Activated T-cell treated with anti-CD3 and anti-CD28 coated beads for 1 hour (primary cell): ENCODE measurements at places on chromosomes 6 and 20.
A peak's percentile ranks its signal among the peaks of the same experiment; 100 is the strongest.

DNA sequence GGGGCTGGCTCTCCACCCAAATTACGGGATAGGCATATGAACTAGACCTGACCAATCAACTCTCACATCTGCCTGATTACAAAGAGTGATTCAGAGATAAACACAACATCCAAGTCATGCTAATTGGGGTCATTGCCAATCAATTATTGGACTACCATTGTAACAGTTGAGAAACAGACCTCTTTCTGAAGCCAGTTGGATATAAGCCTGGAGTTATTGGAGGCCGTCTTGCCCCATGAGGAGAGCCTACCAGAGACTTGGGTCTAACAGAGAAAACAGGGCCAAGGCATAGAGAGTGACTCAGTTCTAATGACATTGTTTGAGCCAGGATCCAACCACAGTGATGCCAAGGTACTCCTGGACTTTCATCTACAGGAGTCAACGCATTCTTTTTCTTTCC, 39.4 kb upstream of the HIVEP2 start:
- DNase-seq = no peak

- DNase-seq = no peak
Observed at GRCh38 chr6:85388531-85388930, 61.4 kb upstream of the NT5E start.

- no peak for DNase-seq
Observed at GRCh38 chr6:88631830-88632229, 331.6 kb downstream of the RNGTT start.

GRCh38 chr20:1491860-1492642, 831 bp upstream of the SIRPB2 start:
- DNase-seq = no peak

- DNase-seq = no peak
Observed at GRCh38 chr6:49038294-49038822, 424.7 kb downstream of the MMUT start.

DNA sequence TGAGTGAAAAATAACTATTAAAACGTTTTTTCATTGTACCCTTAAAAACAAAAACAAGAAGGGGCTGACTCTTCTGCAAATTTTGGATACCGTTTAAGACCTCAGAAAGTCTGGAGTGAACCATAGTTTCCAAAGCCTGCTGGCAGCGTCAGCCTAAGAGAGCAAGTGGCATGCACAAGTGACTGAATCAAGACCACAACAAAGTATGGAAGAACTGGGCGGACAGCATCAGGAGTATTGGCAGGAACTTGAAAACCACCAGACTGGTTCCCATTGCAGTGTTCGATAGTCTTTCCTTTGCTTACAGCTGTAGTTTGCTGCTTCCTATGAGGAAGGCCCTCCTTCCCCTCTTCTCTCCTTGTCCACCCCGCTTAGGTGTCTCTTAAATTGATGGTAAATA, 33.7 kb upstream of the MYLIP start:
- DNase-seq = no peak

DNA sequence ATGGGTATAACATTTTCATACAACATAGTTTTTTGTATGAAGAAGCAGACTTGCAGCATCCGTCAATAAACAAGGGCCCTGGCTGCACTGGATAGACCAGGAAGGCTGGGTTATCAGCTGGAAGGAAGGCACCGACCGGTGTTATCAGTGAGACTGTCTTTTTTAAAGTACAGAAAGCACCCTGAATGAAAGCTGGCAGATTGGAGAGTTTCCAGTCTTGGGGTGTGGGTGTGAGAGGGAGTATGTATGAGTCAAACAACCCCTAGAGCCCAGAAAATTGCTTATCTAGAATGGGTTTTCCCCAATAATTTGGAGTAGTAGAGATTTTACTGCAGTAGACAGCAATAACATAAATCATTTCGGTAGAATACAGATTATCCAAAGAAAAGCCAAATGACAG, 42.4 kb downstream of the TXLNB start:
- DNase-seq = no peak

- no peak for DNase-seq
Observed at GRCh38 chr6:73145690-73146089, 79.6 kb downstream of the KHDC1L start.

DNA sequence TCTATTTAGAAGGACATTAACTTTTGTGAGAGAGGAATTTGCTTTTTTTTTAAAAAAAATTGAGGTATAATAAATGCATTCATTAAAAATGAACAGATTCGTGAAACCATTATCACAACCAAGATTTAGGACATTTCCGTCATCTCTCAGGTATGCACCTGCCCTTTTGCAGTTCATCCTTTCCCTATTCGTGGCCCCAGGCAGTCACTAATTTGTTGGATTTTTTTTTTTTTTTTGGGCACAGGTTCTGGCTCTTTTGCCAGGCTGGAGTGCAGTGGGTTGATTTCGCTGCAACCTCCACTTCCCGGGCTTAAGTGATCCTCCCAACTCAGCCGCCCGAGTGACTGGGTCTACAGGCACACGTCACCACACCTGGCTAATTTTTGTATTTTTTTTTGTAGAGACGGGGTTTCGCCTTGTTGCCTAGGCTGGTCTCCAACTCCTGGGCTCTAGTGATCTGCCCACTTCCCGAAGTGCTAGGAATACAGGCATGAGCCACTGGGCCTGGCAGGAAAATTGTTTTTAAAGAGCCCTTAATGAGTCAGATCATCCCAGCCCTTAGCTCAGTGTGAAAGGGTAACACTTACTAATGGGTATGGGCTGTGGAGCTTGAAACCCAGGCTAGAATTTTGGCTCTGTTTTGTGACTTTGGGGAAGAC, 9.2 kb downstream of the PHF3 start:
- no peak for DNase-seq

- DNase-seq = no peak
Observed at GRCh38 chr6:11324453-11325015, 92.1 kb upstream of the NEDD9 start.

- DNase-seq = no peak
Observed at GRCh38 chr6:111679126-111679858, 73.6 kb upstream of the TRAF3IP2 start.

DNA sequence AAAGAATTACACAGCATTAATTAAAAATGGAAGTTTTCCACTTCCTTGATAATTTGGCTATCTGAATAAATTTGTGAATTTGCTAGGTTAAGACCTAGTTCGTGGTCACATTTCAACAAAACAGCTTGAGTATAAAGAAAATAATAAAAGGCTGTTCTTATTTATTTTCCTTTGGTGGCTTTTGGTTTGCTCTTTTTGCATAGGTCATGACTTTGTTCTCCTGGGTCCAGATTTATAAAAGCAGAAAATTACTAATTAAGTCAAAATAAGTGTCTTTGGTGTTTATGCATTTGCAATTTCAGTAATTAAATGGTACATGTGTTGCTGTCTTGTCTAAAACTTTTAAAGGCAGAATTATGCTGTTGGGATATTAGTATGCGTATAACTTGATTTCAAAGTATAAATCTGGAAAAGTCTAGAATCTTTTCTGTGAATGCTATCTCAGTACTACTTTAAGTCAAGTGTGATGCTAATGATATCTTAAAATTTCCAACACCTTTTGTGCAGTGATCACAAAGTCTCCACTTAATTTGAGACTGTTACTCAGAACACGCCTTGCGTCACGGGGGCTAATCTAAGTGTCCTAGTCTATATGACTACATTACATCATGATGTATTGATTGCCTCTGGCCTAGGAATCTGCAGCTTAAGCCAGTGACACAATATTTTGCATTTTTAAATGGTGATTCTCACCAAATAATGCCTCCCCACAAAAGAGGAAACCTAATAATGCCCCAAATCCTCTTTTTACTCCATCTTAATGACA, 41.0 kb downstream of the GNAS start:
- no peak for DNase-seq

GRCh38 chr20:1334761-1335160, 5.8 kb upstream of the SDCBP2 start:
- no peak for DNase-seq

GRCh38 chr20:61705386-61706258, 360.1 kb downstream of the TAF4 start:
- no peak for DNase-seq

DNA sequence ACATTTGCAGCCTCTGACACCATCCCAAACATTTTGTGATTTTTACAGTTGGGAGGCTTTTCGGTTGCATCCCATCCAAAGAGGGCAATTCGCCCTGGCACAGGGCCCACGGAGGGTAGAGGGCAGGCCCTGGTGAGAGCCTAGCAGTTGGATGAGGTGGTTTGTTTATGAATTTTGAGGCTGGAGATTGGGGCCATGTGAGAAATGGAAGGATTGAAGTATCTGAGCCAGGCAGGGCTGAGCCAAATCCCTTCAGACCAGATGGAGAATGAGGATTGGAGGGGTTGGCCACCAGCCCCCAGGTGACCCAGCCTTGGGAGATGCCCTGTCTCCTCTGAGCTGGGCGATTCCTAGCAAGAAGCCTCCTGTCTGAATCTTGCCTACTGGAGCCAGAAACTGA, 52.6 kb upstream of the CCDC167 start:
- DNase-seq = no peak

- no peak for DNase-seq
Observed at GRCh38 chr20:44642203-44643153, 9.0 kb downstream of the ADA start.

GRCh38 chr20:23133560-23133998, 47.5 kb upstream of the CD93 start:
- no peak for DNase-seq

DNA sequence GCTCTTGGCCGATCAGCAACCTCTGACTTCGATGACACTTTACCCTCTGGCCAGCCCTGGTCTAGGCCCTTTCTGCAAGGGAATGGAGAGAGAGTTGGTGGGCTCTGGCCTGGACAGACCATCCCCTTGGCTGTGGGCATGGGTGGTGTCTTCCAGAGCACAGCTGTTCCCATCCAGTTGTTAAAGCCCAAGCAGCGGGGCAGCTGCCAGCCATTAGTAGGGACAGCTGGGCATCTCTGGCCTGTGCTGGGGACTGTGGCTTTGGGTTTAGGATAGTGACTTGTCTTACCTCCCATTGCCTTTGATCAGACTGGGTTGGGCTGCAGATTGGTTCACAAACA, 2.8 kb downstream of the CDC25B start:
- DNase-seq = no peak

- peak; percentile 33 for DNase-seq
Observed at GRCh38 chr20:30168025-30168799, 1089.3 kb upstream of the DEFB115 start.

DNA sequence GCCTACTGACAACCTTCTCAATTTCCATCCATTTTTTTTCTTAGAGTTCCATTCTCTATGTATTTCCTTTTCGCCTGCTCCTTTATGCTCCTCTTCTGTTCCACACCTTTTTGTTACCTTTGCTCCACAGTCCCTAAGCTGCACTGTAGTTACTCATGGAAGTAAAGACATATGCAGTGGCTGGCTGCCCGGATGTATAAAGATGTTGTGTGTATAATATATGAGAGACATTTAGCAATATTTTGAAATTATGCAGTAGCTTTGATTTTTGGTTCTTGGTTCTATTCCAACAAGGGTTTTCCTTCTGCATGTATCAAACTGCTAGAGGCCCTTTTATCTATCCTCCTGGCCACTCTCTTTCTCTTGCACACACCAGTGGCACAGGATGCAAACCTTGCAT, 234.9 kb downstream of the DOK5 start:
- no peak for DNase-seq
